ENCODE measurements at places on chromosomes 16 and 17. TPM values are rescaled to one million over a fixed set of nuclear protein-coding genes. Genes with fewer than 3 reads are reported as not detected.
A peak's percentile ranks its signal among the peaks of the same experiment; 100 is the strongest.

DNA sequence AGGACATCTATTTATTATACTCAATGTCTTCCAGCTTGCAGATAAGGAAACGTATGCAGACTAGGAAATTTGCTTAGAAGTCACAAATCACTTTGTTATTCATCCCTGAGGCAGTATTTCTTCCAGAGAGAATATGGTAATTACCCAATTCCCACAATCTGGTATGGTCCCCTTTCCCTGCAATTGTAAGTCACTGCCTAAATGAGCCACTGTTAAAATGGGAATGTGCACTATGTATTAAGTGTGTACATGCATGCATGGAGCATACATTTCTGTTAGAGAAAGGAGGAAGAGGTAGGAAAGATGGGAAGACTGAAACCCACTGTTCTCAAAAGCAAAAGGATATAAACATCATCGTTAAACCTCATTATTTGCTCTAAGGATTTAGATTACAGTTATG lies 10.0 kb downstream of the NUFIP2 start:
- DNase-seq = no peak

DNA sequence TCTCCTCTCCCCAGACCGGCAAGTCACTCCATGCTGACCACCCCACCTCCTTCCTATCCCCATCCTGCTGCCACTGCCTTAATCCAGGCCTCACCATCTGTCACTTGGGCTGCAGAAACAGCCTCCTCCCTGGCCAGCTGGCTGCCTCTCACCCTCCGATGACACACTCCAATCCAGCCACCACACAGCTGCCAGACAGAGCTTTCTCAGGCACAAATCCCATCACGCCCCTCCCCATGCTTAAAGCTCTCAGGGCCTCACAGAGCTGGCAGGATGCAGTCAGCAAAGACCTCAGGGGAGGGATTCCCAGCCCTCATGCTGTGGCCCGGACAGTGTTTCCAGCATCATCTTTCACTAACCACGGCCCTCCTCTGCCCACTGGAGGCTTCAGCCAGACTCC lies 13.7 kb downstream of the CAMKK1 start:
- peak; percentile 50 for DNase-seq

DNA sequence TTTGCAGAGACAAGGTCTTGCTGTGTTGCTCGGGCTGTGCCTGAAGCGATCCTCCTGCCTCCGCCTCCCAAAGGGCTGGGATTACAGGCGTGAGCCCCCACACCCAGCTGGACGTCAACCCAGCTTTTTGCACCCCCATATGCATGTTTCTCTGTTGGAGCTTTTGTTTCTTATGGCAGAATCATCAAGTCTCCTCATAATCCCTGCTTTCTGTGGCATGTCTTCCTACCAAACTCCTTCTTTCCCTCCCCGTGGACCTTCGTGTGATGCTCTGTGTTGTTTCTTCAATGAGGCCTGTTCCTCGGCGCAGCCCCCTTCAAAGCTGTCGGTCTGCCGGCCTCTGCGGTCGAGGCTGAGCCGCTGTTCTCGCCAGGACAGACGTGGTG lies 71.6 kb downstream of the METRNL start:
- no peak for DNase-seq

GRCh38 chr16:65783709-65784474 lies 582.6 kb upstream of the CDH5 start:
- no peak for DNase-seq

- DNase-seq = no peak
These were observed 230.7 kb downstream of the SLC39A11 start for GRCh38 chr17:72861811-72862210.

DNA sequence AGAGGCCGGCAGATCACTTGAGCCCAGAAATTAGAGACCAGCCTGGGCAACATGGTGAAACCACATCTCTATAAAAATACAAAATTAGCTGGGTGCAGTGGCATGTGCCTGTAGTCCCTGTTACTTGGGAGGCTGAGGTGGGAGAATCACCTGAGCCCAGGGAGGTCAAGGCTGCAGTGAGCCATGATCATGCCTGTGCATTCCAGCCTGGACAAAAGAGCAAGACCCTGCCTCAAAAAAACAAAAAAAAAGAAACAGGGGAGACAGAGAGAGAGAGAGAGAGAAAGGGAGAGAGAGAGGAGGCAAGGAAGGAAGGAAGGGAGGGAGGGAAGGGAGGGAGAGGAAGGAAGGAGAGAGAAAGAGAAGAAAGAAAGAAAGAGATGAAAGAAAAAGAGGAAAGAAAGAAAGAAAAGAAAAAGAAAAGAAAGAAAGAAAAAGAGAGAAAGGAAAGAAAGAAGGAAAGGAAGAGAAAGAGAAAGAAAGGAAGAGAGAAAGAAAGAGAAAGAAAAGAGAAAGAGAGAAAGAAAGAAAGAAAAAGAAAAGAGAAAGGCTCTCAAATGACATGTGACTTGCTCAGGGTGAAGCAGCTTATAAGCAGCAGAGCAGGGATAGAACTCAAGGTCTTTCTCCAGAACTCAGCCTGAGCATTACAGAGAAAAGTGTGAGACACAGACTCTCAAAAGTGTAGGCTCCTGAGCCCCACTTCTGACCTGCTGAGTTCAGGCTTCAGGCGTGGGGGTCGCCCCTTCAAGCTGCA lies 15.5 kb downstream of the CX3CL1 start:
- no peak for DNase-seq

- DNase-seq = no peak
These were observed 18.7 kb upstream of the ANKRD40CL start for GRCh38 chr17:50785946-50786570.

The PIMREG gene
- total RNA-seq = 1.7 TPM

The SLFN12L gene
- 6.2 TPM for total RNA-seq
